Activated CD8-positive, alpha-beta T cell treated with anti-CD3 and anti-CD28 coated beads, Interleukin-2, amount 10 ng/mL, durations not matched to agents 7 days and 5 days (primary cell): ENCODE measurements at places on chromosomes 12 and 14. TPM values are rescaled to one million over a fixed set of nuclear protein-coding genes. Genes with fewer than 3 reads are reported as not detected.

The ANO2 gene
- not detected for total RNA-seq

The TSPAN19 gene
- total RNA-seq: not detected

The TAS2R8 gene
- total RNA-seq: not detected

DNA sequence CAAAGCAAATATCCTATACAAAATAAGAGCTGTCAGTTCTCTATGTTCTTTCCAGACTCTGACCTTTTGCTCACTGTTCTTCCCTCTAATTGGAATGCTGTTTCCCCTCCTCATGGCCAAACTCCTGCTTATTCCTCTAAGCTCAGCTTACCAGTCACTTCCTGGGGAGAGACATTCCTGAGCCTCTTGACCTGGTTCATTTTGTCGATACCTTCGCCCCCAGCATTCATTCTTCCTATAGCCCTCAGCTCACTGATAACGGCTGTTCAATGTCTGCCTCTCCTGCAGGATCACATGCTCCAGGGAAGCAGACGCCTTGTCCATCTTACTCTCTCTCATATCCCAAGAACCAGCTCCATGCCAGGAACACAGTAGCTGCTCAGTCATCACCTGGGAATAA lies 431.0 kb downstream of the MED13L start:
- DNase-seq: no peak

GRCh38 chr12:1797991-1798640 lies 22.2 kb upstream of the LRTM2 start:
- no peak for DNase-seq

- no peak for DNase-seq
Measured at GRCh38 chr14:71270111-71270510, 362.9 kb downstream of the PCNX1 start.
